ENCODE measurements at places on chromosomes 3 and 15.

DNA sequence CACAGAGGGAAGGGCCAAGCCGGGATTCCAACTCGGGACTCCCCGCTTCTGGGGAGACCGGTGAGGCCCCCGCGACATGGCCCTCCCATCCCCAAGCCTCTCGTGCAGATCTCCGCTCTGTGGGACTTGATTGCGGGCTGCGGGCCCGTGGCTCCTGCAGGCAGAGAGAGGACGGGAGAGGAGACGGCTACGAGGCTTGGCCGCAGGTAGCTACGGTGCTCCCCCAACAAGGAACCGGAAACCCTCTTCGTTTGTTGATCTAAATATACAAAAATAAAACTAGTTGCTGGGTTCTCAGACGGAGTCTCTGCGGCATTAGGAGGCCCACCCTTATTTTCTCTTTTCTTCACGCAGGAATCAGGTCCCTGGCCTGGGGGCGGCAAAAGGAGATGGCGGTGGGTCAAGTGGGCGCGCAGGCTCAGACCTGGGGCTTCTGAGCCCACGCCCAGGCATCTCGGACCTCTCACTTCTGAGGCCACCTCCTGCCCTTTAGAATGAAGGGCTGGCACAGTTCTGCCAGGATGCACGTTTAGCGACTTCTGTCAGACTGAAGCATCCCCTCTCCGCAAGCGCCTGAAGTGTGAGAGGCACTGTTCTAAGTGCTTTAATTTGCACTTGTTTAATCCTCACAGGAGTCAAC lies 10.9 kb downstream of the GNB5 start:
- DNase-seq, result peak; percentile 70

GRCh38 chr3:133890037-133890436 lies 5.6 kb downstream of the RAB6B start:
- no peak for DNase-seq

- no peak for DNase-seq
These were observed 96.8 kb upstream of the SOX2 start for GRCh38 chr3:181614878-181615277.

DNA sequence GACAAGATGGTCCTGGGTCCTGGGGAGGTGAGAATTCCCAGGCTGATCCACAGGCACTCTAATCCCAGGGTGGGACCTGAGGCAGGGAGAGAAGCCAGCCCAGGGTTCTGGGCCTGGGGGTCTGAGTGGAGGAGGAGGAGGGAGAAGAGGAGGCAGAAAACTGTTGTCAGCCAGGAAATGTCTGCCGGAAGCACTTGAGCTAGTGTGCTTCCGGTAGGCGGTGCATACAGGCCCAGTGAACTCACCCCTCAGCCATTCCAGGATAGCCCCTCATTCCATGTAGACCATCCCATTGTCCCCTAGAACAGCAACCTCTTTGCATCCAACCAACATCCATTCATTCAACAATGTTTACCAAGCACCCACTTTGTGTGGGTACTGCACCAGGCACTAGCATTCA lies 47.9 kb upstream of the LCTL start:
- peak; percentile 7 for DNase-seq

GRCh38 chr3:142275856-142276255 lies 50.5 kb upstream of the GK5 start:
- DNase-seq, result no peak

DNA sequence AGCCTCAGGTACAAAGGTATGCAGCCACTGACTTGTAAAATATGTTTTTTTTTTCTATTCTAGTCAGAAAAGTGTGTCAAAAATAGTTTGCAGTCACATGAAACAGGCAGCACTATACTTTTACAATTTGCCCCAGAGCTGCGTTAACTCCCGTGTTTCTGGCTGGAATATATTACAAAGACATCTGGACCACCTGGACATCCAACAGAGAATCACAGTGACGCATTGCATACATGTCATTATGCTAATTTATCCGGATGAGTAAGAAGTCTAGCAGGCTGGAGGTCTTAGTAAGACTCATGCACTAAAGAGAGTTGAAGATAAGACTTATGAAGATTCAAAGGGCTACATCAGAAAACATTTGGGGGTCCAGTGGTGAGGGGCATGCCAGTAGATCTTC lies 39.2 kb upstream of the STRIT1 start:
- no peak for DNase-seq

DNA sequence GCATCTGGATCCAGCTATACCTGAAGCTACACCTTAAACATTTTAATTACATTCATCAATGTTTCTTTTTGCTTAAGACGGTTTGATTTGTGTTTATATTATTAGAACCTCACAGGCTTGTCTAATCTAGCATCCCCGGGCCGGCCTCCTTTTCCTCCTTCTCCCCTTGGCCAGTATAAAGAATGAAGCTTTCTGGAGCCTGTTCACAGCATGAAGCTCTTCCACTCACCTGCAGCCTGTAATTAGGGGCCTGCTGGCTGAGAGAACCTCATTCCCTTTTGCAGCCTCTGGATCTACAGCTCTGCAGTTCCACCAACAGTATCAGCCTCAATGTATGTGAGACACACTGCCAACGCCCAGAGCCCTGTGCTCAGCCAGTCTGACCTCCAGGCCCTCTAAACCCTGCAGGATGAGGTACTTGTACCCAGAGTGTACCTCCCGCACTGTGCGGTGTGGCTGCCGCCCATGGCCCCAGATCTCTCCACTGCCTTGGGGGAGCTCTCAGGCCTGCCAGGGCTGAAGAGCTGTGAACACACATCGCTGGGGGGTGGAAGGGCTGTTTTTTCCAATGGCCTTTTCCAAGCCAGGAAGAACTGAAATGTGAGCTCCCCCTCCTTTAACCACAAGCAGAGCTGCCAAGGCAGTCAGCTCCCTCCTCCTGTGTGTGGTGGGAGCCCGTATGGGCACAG lies 114.7 kb upstream of the ALDH1A3 start:
- DNase-seq, result no peak

- no peak for DNase-seq
These were observed 65.8 kb upstream of the GSK3B start for GRCh38 chr3:120160050-120160449.

GRCh38 chr3:21624524-21624923 lies 126.5 kb downstream of the ZNF385D start:
- DNase-seq, result no peak

Measured in CD4-positive, alpha-beta T cell treated with Interferon gamma for 1 hour (primary cell).